ENCODE measurements at places on chromosomes 13 and 19.

DNA sequence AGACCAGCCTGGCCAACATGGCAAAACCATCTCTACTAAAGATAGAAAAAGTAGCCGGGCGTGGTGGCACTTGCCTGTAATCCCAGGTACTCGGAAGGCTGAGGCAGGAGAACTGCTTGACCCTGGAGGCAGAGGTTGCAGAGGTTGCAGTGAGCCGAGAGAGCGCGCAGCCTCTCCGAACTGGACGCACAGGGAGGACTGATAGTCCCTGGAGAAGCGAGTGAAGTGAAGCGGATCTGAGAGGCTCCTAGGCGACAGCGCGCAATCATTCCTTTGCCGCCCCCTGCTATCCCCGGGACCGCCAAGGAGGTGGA, 233 bp downstream of the ZNF561 start:
- no peak for DNase-seq

DNA sequence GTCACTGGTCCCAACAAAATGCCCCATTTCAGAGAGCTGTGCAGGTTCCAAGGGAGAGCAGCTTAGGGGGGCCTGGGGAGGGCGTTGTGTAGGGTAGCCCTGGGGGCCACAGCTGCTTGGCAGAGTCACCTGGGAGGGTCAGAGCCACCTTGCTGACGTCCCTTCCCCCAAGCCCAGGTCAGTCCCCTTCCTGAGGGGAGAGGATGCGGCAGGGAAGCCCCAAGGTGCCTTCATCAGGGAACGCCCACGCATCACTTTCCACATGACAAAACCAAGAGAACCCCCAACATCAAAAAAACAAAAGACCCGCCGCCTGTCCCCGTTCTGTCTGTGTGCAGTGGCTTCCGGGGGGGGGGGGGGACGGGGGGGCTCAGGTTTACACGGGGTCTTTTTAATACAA, 5.3 kb upstream of the UQCR11 start:
- DNase-seq: no peak

GRCh38 chr13:38730332-38730731, 43.5 kb downstream of the FREM2 start:
- no peak for DNase-seq

DNA sequence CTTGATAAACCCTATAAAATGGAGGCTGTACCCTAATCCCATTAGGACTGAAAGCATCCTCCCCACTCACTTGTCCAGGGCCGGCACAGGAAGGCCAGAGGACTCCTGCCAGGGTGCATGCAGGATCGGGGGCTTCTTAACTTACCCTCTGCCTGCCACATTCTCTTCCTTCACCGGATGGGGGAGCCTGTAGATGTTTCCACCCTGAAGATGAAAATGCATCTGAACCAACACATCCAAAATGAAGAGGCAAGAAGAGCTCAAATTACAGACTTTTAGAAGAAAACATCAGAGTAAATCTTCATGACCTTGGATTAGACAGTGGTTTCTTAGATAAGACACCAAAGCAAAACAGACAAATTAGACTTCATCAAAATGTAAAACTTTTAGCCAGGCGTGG, 25.9 kb upstream of the NAPA start:
- DNase-seq: peak; percentile 66

GRCh38 chr19:49128545-49129237, 9.3 kb downstream of the PPFIA3 start:
- DNase-seq: no peak

GRCh38 chr13:87925006-87925405, 253.8 kb downstream of the SLITRK5 start:
- DNase-seq: no peak

DNA sequence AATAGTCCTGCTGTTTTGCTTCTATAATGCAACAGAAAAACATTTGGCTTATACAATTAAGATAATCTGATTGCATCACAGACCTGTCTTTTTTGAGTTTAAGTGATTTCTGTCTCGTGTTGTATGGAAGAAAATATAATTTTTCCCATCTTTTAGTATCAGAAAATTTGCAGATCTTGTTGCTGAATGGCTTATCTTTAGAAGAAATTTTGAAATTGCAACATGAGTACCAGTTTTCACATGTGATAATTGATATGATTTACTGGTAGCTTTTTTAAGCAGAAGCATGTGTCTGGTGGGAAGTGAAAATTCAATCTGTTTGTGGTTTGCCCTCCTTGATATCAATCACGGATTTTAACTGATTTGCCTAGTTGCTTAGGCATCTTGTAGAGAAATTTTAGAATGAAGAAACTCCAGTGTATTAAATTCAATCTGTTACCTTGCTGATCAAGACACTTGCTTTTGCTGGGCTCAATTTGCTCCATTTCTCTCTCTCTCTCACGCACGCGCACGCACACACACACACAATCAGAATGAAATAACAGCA, 89.8 kb upstream of the MYCBP2 start:
- no peak for DNase-seq

DNA sequence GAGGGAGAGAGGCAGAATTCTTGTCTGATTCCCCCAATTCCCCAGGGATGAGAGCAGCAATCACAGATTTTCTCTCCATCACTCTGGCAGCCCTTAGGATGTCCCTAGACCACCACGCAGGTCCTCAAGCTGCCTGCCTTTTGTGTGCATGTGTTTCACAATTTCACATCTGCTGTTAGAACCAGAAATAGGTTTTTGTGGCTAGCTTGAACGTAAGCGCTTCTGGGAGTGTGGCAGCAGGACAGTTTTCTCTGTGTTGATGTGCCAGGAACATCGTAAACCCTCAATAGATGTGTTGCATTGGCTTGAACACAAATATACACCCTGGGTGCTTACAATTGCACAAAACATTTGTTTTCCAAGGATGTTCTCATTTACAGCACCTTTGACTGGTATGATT, 78.8 kb upstream of the TMTC4 start:
- DNase-seq: no peak

DNA sequence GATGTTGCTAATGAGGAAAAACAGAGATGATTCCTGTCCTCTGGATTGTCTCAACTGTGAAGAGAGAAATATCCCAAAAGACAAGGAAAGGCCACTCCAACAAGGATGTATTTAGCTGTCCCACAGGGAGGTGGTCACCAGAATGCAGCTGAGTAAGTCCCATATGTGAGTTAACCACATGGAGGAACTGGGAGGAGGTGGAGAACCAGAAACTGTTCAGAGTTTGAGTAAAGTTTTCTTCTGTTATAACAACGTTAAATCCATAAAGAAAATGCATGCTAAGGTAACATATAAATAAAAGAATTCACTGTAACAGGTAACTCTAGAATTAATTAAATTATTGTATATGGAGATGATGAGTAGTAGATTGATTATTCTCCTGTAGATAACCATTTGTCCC, 5.3 kb downstream of the ZNF763 start:
- DNase-seq: no peak

- peak; percentile 10 for DNase-seq
Observed at GRCh38 chr19:28485292-28485691, 727.7 kb downstream of the UQCRFS1 start.

DNA sequence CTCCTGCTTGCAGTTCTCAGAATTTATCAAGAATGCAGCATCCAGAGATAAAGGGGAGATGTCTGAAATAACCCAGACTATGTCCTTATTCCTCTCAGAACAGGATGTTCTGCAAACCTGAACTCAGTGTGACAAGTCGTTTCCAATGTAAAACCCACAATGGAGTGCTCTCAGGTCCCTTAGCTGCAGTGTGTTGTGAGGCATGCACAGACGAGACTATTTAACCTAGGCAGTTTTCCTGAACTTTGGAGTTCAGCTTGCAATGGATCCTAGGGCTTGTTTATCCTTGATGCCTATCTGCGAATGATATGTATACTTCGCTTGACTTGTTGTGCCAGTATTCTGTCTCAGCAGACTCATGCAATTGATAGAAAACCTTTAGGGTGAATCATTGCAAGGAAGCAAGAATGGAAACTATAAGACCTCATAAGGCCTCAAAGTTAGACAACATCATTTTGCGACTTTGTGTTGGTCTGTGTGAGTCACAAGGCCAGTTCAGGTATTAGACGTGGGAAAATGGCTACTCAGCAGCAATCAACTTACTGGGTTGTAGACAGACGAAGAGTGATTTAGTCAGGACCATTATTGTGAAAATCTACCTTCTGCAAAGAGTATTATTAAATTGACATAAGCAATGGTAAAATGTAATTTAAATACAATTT, 2439.9 kb upstream of the PCDH20 start:
- no peak for DNase-seq

GRCh38 chr13:84366506-84366905, 484.2 kb upstream of the SLITRK1 start:
- peak; percentile 6 for DNase-seq

- DNase-seq: no peak
Observed at GRCh38 chr13:95438297-95438696, 114.2 kb upstream of the CLDN10 start.

DNA sequence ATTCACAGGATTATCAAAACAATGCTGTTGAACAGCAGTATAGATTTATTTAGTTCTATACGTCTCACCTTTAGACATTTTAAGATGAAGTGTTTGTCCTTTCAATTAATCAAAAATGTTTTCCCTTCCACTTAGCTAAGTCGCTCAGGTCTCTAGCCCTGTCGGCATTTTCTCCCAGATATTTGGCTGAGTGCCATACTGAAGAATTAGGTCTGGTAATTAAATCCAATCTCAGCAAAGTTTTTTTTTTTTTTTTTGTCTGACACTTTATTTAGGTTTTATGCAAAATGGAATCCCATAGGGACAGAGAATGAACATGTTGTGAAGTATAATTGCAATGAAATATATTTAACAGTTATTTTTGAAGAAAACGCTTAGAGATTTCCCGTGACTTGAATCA, 44.1 kb downstream of the RFC3 start:
- DNase-seq: no peak

GRCh38 chr13:32837307-32837972, 178.8 kb upstream of the KL start:
- no peak for DNase-seq
